Left ventricle myocardium inferior (tissue), 1 donor: ENCODE measurements at places on chromosomes 7 and 10. TPM values are rescaled to one million over a fixed set of nuclear protein-coding genes. Genes with fewer than 3 reads are reported as not detected.

- DNase-seq: no peak
Measured at GRCh38 chr7:44755698-44756627, 7.3 kb downstream of the ZMIZ2 start.

DNA sequence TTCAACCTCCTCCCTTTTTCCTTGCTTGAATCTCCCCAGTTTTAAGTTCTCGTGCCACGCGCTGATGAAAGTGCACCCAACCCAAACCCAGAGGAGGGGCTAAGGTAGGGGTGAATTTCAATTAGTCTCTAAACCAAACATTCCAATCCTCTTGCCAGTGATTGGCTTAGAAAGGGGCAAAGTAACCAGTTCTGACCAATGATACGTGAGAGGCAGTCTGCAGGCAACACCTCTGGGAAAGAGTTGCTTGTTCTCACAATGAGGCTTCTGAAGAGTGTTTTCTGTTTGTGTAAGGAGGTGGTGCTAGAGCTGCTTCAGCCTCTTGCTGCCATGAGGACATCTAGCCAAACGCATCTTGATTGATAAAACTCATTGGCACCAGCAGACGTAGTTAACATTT, 21.8 kb downstream of the SLC35G1 start:
- no peak for DNase-seq

- DNase-seq: peak; percentile 56
Measured at GRCh38 chr10:50610368-50610767, 13.4 kb downstream of the SGMS1 start.

DNA sequence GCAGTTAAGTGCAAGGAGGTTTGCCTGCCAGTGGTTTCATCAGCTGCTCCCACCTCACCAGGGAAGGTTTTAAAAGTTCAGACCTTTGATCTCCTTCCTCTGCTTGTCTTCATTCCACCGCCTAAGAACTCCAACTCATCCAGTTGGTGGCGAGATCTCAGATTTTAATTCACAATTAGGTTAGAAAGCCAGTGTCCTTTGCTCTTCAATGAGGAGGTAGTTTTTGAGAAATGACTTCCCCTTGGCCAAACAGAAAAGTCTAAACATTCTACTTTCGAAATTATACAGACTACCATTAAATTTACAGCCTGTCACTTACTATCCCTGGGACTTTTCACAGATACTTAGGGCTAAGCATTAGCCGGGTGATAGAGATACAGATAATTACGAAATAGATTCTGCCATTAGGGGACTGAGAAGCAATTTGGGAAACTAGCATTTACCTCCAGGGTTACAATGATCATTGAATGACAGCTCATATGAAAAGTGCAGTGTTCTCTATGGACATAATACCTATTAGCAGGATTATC, 513.4 kb upstream of the GHITM start:
- DNase-seq: no peak

DNA sequence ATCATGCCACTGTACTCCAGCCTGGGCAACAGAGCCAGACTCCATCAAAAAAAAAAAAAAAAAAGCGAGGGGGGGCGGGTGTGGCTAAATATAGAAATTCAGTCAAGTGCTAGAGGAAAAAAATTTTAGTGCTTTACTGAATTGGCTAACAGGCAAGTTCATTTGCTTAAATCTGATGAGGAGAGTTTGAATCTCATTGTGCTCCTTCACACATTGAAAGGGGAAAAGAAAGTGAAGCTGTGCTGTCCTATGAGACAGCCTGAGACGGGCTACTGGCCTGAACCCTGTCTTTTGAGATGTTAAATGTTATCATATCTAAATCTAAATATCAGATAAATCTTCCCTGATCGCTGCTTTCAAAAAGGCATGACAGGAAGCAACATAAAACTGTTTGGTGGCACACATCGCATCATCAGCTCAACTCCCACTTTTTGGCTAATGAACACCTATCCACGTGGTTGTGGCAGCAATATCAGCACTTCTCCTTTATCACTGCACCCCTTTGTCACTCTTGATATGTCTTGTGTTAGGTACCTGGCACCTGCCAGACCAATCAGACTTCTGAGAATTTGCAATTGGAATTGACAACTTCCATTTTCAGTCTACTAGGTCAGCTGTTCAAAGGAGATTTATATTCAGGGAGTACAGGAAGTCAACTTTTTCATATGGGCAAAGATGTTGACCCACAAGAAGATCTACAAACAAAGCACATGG, 14.0 kb upstream of the IFIT1B start:
- DNase-seq: no peak

DNA sequence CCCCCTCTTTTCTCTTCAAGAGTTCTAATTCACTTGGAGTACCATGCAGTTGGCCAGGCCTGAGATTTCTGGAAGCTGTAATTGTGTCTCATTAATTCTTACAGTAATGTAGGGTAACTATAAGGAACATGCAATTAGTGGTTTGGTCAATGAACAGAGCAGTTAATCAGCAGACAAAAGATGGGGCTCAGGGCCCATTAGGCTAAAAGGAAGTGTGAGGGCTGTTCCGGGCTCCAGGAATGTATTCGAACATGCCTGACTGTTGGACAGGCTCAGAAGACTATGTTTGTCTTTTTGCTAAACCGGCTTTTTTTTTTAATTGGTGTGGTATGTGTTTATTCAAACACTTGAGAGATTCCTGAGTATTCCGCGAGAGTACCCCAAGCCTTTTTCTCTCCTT, 42.5 kb upstream of the FZD8 start:
- DNase-seq: no peak

Gene SLC18A3
- total RNA-seq: not detected

GRCh38 chr10:63707254-63707910, 186.2 kb downstream of the REEP3 start:
- DNase-seq: no peak

GRCh38 chr7:954330-955238, at the start of gene ADAP1:
Gene ADAP1 (minus strand): TSS chr7:954680. CDS start chr7:954477, 203 bp downstream.
- DNase-seq: peak; percentile 44

GRCh38 chr10:119254335-119254734, 47.0 kb downstream of the GRK5 start:
- DNase-seq: no peak

DNA sequence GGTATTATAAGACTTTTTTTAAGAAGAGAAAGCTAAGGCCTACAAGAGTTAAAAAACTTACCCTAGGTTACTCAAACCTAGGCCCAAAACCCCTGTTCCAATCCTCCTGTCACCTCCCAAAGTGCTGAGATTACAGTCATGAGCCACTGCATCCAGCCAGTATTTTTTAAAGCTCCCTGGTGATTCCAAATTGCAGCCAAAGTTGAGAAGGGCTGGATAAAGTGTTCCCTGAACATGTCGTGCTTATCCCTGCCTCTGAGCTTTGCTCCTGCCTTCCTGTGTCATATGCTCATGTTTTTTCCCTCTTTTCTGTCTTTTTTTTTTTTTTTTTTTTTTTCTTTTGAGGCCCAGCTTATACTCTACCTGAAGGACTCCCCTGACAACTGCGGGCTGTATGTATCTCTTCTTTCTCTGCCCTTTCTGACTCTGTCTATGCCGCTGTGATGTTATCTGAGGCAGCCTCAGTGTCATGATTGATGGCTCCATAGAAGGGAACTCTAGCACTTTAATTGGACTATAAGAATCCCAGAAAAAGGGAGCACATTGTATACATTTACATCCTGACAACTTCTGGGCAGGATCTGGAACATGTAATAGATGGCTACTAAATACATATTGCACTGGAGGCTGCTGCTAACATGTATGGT, 8.0 kb downstream of the AKR1B10 start:
- DNase-seq: no peak

GRCh38 chr10:124674768-124675222, 69.4 kb downstream of the FAM53B start:
- DNase-seq: no peak

Gene ASZ1
- not detected for total RNA-seq

DNA sequence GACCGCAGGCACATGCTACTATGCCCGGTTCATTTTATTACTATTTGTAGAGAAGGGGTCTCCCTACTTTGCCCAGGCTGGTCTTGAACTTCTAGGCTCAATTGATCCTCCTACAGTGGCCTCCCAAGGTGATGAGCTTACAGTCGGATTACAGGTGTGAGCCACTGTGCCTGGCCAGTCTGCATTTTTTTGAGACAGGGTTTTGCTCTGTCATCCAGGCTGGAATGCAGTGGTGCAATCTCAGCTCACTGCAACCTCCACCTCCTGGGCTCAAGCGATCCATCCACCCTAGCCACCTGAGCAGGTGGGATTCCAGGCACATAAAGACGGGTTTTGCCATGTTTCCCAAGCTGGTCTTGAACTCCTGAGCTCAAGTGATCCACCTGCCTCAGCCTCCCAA, 2.3 kb upstream of the H2BK1 start:
- no peak for DNase-seq

DNA sequence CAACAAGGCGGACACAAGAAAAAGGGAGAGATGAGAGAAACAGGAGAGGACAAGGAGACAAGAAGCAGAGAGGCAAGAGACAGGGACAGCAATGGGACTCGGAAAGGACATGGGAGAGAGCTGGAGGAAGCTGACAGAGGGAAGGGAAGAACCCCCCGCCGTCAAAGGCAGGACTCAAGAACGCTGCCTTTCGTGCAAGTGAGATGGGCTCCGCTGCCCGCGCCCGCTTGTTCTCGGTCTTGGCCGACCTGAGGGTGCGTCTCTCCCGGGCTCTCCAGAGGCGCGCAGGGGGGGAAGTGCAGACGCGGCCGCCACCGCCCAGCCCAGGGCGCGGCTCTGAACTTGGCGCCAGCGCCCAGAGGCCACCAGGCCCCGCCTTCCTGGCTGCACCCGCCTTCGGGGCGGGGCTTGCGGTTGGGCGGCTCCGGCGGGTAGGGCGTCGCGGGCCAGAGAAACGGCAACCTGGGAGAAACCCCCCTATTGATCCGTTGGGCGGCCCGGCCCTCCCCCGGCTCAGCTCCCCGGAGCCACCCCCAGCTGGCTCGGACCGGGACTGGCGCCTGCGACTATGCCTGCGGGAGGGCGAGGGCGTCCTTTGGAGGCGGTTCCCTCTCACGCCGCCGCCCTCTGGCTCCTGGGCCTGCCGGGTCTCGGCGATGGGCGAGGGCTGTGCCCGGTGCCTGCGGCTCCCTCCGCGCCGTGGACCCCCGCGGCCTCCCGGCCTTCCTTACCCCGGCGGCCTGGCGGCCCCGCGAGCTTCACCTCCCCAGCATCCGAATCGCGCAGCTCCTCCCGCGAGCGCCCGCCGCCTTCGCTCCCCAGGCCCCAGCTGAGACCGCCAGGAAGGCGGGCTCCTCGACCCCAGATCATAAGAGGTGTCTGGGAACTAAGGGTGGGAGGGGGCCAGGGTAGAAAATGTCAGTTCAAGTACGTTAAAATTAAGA, 2.2 kb upstream of the ANTXRL start:
- peak; percentile 87 for DNase-seq

Gene FFAR4
- 0.08 TPM for total RNA-seq

DNA sequence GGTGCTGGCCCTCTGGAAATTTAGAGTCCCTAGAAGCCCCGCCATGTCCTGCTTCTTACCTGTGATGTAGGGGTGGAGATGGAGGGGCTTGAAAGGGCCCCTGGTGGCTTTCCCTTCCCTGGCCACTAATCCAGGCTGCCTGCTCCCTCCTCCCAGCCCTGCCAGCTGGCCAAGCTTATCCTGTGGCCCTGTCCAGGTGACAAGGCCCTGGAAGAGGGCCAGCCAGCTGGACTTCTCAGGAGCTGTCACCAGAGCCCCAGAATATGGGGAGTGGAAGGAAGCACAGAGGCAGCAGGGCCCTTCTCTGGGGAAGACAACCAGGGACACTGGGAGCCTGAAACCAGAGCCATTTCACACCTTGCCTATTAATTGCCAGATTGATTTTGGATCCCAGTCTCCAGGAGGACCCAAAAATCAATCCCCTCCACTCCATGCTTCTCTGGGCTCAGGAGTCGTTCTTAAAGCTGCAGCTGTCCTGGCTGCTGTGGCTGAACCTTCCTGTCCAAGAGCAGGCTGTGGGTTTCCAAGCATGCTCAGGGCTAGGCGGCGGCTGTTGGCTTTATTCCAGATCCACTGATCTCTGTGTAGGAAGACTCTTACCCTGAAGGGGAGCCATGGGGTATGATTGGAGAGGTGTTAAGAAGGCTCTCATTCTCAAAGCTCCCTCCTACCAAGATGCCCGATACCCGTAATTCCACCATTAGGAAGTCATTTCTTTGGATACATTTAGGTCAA, 52.6 kb upstream of the PCBD1 start:
- peak; percentile 57 for DNase-seq

DNA sequence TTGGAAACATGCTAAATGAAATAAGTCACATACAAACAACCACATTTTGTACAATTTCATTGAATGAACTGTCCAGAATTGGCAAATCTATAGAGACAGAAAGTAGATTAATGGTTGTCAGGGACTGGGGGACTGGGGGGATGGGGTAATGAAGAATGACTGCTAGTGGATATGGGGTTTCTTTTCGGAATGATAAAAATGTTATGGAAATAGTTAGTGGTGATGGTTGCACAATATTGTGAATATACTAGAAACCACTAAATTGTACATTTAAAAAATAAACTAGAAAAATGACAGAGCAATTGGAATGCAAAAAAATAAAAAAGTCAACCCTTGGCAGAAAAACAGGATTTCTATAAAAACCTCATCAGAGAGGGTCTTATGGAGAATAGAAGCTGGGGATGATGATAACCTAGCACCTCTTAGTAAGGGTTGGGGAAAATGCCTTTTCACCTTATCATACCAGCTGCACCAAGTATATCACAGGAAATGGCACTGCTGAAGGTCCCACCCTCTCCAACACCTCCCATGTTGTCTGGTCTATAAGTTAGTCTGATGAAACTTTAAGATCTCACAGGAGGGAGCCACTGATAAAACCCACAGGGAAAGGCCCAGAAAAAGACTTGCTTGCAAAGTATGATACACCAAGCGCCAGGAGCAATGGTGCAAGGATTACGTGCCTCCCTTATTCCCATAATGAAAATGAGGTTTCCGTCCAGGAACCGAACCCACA, 23.1 kb upstream of the JAZF1 start:
- DNase-seq: no peak

GRCh38 chr10:131556897-131557495, 245.5 kb upstream of the TCERG1L start:
- DNase-seq: no peak

DNA sequence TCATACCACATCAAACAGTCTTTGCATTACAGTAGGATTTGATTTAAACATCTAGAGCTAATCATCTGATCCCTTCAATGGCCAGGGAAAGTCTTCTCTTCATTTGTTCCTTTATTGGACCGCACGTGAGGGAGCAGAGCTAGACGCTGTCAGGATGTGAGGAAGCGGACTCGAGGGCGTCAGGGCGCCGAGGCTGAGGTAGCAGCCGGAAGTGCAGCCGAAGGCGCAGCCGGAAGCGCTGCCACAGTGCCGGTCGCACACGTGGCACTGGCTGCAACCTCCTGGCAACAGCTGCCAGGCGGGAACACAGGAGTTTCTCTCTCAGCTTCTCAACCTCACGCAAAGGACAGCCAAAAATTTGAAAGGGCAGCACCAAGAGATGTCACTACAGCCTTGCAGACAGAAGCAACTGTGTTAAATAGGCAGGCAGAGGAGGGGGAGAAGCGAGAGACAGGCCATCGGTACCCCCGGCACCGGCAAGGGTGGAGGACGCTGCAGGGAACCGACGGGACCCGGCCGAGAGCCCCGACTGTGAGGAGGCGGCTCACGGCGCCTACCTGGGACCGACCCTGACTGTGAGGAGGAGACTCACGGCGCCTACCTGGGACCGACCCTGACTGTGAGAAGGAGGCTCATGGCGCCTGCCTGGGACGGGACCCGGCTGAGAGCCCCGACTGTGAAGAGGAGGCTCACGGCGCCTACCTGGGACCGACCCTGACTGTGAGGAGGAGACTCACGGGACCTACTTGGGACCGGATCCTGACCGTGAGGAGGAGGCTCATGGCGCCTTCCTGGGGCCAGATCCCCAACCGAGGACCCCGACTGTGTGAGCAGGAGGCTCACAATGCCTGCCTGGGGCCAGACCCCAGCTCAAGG, 32.3 kb downstream of the VIPR2 start:
- DNase-seq: no peak
